Gastrocnemius medialis (tissue), 4 donors: ENCODE measurements at places on chromosomes 6 and 20. TPM values are rescaled to one million over a fixed set of nuclear protein-coding genes. Genes with fewer than 3 reads are reported as not detected.

DNA sequence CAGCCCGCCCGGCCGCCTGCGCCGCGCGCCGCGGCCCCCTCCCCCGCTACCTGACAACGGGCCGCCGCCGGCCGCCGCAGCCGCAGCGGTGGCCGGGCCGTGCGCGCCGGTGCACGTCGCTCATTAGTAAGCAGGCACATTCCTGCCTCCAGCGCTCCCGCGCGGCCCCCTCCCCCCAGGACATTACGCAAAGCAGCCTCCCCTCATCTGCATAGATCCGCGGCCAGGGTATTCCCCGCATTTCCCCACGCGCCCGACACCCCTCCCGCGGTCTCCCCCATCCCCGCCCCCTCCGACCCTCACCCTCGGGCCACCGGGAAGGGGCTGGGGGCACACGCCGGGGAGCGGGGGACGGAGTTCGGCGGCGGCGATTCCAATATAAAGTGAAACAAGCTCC, at the start of gene HIVEP2:
Gene HIVEP2, minus strand, starts transcription at position 128 of the 397 bp plus-strand sequence. CDS start 170,438 bp downstream, outside the sequence.
- no peaks in the 10 kb centered on the region for H3K36me3 ChIP-seq
- H3K4me3 ChIP-seq: peak within 1 kb of the TSS; percentile 82
- peak; percentile 88 for DNase-seq

GRCh38 chr6:95978230-95978629, 37.5 kb upstream of the FUT9 start:
- H3K4me3 ChIP-seq: no peak overlapping the region
- H3K27ac ChIP-seq: no peak overlapping the region
- no peaks in the 10 kb centered on the region for H3K27me3 ChIP-seq
- H3K36me3 ChIP-seq: no peaks in the 10 kb centered on the region

GRCh38 chr6:93341900-93342613, 77.3 kb downstream of the EPHA7 start:
- no peak overlapping the region for H3K4me3 ChIP-seq
- no peak for DNase-seq
- H3K27ac ChIP-seq: no peak overlapping the region
- H3K27me3 ChIP-seq: no peaks in the 10 kb centered on the region
- H3K36me3 ChIP-seq: no peaks in the 10 kb centered on the region

BMP2 gene
- 4.3 TPM for total RNA-seq

GRCh38 chr6:9690388-9690787, 724.5 kb downstream of the TFAP2A start:
- DNase-seq: no peak
- H3K27me3 ChIP-seq: no peaks in the 10 kb centered on the region
- H3K4me3 ChIP-seq: no peak overlapping the region
- H3K36me3 ChIP-seq: no peaks in the 10 kb centered on the region
- no peak overlapping the region for H3K27ac ChIP-seq

GRCh38 chr6:138592749-138593123, 93.4 kb upstream of the NHSL1 start:
- no peaks in the 10 kb centered on the region for H3K27me3 ChIP-seq
- peak overlapping the region; percentile 47 for H3K27ac ChIP-seq
- no peaks in the 10 kb centered on the region for H3K4me1 ChIP-seq
- DNase-seq: no peak
- H3K4me3 ChIP-seq: no peak overlapping the region

CFAP61 gene
- 17.1 TPM for total RNA-seq
